ENCODE measurements at places on chromosomes 6 and 20. TPM values are rescaled to one million over a fixed set of nuclear protein-coding genes. Genes with fewer than 3 reads are reported as not detected.

Gene CRISP3
- total RNA-seq: 0.85 TPM

Gene OR2B6
- total RNA-seq: not detected

Gene PDYN
- total RNA-seq: not detected

Gene CDH22
- 0.18 TPM for total RNA-seq

Gene PACRG
- total RNA-seq: 1.7 TPM

Gene EFHC1
- 34.4 TPM for total RNA-seq

Gene TUBB2B
- total RNA-seq: 121 TPM

Gene RCAN2
- total RNA-seq: 4.0 TPM

Gene PGC
- total RNA-seq: not detected

DNA sequence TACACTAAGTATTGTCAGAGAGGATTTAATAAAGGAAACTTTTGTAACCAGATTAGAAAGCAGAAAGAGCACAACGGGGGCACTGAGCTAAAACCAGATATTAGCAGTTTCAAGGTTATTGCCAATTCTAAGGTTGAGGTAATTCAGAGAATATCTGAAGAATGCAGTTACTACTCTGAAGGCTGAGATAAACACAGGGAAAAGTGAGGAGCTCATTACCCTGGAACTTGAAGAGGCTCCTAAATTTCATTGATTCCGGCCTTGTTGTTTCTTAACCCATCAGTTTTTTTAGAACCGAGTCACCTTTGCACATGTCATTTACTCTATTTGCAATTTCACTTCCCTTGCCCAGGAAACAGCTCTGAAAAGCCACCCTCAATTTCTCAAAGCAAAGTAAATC lies 72.4 kb upstream of the BTBD3 start:
- DNase-seq: no peak

DNA sequence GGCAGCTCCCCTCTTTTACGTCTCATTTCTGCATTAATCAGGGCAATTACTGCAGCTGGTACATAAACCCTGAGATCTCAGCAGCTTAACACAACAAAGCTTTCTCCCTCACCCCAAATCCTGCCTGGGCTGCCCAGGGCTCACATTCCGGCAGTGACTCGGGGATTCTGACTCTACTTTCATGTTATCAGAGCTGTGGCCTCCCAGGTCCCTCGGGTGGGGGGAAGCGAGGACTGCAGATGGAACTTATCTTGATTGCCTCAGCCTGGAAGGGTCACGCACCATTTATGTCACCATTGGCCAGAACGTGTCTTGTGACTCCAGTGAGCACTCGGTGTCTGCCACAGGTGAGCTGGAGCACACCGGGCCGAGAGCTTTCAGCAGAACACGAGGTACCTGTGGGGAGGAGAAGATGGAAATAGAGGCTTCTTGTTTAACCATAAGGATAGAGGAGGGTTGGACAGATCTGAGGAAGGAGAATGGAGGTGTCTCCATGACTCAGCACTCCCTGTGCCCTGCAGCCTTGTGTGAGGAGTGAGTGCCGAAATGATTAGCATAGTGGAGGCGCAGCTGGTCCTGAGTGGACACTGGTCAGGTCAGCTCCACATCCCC lies 88.5 kb upstream of the EXOC2 start:
- no peak for DNase-seq

DNA sequence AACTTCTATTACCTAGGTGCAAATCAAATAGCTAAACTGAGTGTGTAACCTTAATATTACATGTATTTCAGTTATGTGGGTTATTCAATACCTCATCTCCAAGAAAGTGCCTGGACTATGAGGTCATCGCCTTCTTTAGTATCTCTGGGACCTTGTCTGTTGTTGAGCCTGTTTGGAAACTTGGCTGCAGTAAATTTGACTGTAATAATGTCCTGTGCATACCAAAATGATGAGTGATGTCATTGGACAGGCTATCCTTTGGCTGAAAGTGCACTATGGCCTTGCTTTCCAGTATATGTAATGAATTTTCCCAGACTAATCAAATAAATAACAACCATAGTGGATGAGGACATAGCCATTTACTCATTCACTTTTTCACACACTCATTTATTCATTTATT lies 455.1 kb downstream of the ADGRB3 start:
- no peak for DNase-seq

DNA sequence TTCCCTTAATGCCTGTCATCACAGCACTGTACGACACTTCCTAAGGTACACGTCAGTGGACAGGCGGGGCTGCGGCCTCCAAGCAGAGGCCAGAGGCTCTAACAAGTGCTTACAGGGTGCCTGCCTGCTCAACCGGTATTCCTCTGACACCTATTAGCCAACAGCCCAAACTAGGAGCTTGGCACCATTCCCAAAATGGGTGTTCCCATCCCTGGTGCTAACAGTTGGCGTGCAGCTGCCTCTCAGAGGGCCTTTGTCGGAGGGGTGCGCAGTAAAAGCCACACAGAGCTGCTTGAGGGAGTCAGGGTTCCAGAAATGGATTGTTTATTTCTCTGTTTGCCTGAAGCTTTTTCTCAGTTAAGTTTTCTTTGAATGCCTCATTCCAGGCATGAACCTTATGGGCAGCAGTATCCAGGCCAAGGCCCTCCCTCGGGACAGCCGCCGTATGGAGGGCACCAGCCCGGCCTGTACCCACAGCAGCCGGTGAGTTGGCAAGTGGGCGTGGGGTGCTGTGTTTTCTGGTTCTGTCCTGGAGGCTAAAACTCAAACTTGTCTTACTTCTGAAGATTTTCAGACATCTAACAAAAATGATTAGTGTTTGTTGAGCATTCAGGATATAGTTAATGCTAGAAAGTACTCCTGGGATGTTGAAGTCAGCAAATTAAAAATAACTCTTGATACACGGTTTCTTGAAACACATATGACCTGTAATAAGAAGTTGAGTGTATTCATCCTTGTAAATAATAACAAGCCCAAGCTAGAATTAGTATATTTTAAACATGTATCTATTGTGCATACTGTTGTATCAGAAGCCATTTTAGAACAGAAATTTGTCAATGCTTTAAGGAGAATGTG lies 124.7 kb downstream of the TMEM242 start:
- no peak for DNase-seq

GRCh38 chr6:83872386-83873118 lies 13.1 kb downstream of the CYB5R4 start:
- DNase-seq: no peak

DNA sequence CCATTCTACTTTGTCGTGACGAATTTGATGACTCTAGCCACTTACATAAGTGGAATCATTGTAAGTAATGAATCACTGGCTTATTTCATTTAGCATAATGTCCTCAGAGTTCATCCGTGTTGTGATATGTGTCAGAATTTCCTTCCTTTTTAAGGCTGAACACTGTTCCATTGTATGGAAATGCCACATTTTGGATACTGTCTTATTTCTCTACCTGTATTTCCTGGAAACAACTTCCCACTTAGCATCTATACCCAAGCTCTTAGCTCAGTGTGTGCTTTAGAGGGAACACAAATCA lies 28.8 kb upstream of the GGTLC1 start:
- DNase-seq: no peak

GRCh38 chr20:21609221-21609620 lies 95.4 kb upstream of the NKX2-2 start:
- no peak for DNase-seq

- no peak for DNase-seq
Observed at GRCh38 chr6:101747160-101747559, 353.7 kb downstream of the GRIK2 start.

DNA sequence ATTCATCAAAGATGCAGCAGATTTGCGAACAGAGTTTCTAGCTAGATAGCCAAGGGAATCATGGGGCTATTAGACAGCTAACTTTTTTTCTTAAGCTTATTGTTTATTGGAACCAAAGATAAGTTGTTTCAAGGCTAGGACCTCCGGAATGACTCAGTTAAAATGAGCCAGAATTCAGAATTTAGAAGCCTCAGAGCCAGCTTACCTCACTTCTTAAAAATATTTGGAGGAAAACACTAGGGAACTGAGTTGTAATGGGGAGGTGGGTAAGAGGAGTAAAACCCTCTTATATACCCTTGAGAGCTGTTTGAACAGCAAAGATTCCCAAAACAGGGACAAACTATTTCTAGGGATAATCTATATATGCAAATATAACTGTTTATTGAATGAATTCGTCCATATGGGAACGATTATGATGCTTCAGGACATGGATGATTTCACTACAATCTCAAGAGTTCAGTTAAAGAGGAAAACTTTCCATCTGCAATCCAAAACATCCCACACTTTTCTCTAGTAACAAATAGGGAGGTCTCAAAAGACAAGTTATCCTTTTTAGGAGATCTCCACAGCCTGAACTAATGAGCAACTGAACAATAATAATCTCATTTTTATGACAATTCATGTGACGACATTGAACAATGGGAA lies 12.6 kb upstream of the CARMIL1 start:
- DNase-seq: no peak

GRCh38 chr6:169252505-169253189 lies 999 bp downstream of the THBS2 start:
- no peak for DNase-seq

DNA sequence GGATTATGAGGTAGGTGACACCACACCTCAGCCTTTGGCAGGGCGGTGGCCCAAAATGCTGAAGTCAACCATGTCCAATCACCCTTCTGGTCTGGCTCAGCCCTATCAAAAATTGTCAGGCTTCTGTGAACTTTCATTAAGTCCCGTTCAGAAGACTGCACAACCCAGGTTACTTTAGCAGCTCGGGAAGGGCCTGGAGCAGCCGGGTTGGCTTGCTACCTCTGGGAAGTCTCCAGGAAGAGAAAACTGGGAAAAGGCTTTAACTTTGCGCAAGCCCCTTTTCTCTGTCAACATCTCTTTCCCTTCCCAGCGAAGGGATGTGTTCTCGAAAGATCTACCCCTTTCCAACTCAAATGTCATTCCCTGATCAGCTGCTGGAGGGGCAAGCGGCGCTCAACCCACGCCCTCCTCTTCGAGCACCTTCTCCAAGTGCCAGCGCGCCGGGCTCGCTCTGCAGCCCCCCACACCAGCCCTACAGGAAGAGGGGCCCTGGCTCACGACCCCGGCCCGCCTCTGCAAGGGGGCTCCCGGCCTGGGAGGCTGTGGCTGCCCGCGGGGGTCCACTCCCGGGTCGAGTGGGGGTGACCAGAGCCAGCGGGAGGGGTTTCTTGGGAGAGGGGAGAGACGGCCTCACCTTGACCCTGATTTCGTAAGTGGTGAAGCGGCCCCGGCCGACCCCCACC lies 573 bp downstream of the SNX3 start:
- DNase-seq: peak; percentile 33

GRCh38 chr6:86128130-86128814 lies 485.6 kb upstream of the SYNCRIP start:
- DNase-seq: no peak

DNA sequence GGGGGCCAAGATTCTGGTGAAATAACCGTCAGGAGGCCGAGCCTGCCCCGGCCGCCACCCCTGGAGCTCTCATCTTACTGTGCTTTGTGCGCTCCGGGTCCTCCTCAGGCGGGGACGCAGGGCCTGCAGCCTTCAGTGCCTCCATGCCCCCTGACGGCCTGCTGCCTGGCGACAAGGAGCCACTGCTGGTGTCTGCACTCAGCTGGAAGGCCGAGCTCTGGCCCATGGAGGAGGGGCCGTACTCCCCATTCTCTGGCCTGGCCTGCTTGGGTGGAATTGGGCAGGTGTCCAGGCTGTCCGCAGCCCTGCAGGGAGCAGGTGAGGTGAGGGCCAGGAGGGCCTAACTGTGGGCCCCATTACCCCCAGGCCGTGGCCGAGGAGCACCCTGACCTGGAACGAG lies 5.3 kb downstream of the ZNF512B start:
- DNase-seq: no peak

GRCh38 chr6:37799263-37799644 lies 20.3 kb upstream of the ZFAND3 start:
- DNase-seq: no peak

- DNase-seq: no peak
Observed at GRCh38 chr20:48041078-48041780, 255.9 kb upstream of the SULF2 start.

DNA sequence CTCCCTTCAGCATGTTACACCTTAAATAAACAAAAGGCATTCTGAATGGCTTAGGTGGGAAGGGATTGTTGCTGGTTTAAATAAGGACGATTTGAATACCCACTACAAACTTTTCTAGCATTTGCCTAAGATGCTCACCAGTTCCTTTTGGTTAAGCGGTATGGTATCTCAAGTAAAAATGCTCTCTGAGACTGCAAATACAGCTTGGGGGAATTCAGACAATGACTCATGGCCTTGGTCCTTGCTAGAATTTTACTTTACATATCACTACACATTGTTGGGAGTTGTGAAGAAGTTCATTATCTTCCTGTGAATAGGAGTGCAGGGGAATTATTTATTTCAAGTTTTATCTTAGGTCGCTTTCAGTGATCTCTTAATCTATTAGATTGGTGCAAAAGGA lies 670.7 kb downstream of the UTRN start:
- DNase-seq: no peak

- peak; percentile 52 for DNase-seq
Observed at GRCh38 chr6:44630125-44631028, 242.9 kb downstream of the CDC5L start.

- DNase-seq: no peak
Observed at GRCh38 chr6:144845186-144845585, 560.1 kb downstream of the UTRN start.
